ENCODE measurements at places on chromosomes 5 and 9.
A peak's percentile ranks its signal among the peaks of the same experiment; 100 is the strongest.

- DNase-seq, result peak; percentile 30
Measured at GRCh38 chr5:154648706-154649105, 106.5 kb upstream of the LARP1 start.

DNA sequence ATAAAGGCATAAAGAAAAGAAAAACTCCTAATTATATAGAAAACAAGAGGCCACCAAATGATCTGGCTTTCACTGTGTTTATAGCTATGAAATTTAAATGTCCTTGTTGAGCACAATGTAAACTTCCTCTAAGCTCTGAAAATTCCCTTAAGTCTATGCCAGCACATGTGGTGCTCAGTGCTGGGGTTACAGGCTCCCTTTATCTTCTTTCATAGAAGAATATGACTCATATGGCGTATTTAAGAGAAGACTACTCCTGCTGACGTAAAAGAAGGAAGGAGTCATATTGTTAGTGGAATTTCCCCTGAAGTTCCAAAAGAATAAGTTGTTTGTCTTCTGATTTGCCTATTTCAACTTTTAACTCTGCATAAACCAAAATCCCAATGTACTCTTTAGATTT, 30.4 kb downstream of the RNF145 start:
- peak; percentile 99 for DNase-seq

DNA sequence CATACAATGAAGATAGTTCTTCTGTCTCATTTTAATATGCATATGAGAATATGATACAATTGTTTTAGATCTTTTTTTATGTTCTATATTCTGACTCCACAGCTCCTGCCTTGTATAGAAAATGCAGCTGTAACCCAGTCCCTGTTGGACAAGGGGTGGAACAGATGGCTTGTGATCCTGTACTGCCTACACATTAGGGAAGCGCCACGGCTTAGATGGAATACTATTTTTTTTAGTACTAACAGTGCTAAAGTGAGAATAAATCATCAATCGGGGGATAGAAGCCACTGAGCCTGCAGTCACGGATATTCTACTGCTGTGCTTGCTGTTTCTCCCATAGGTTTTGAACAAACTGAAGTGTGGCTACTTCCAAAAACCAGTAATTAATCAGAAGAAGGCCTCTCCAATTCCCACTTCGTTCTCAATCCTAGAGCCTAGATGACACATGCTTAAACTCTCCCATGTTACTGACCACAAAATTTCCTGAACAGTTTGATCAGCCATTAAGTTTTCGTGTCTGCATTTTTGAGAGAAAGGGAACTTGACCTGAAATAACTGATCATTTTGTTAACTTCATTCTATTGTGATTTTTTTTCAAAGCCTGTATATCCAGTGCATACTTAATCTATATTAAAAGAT, 150.3 kb downstream of the CDH18 start:
- DNase-seq, result no peak

DNA sequence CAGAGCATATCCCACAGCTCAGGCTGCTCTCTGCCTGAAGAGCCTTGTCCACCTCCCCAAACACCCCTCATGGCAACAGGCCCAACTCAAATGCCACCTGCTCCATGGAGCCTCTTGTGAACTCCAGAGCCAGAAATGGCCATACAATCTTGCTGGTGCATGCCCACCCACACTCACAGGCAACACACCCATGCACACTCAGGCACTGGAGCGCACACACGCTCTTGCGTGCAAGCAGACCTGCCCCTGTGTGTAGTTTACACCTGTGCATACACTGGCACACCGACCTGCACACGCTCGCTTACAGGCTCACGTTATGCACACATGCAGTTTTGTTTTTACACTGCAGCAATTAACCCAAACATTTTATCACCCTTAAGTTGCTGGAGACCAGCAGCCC, 40.0 kb downstream of the HRH2 start:
- no peak for DNase-seq

GRCh38 chr5:13248253-13248652, 696.2 kb downstream of the DNAH5 start:
- peak; percentile 32 for DNase-seq

GRCh38 chr5:108101130-108101529, 280.8 kb downstream of the FBXL17 start:
- DNase-seq, result peak; percentile 33

- no peak for DNase-seq
Measured at GRCh38 chr5:95916687-95917085, 45.0 kb downstream of the ELL2 start.

- no peak for DNase-seq
Measured at GRCh38 chr5:149851211-149851610, 93.4 kb downstream of the PDE6A start.

DNA sequence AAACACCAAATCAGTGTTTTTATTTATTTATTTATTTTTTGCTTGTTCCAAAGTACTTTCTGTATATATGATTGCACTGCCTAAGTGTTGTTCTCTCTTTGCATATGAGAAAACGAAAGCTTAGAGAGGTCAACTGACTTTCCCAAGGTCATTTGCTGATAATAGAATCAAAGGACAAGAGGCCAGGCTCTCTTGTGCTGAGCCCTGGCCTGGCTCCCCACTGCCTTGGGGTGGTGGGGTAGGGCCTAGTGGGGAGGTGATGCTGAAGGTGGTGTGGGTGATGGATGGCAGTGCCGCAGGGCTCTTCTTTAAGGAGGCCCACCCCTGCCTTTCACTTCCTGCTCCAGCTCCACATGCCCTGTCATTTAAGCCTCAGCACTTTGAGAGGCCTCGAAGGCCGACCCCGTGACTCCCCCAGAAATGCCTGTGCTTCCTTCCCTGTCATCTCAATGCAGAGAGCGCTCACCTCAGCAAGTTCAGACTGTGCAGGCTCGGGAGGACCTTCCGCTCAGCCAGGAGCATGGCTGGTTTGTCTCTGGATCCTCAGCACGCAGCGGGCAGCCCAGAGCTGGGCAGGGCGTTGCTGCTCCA, 59.5 kb downstream of the SMIM23 start:
- DNase-seq, result no peak

GRCh38 chr9:28413471-28413870, 840.2 kb upstream of the C9orf72 start:
- DNase-seq, result no peak

Measured in fibroblast of the aortic adventitia (primary cell).